ENCODE measurements at places on chromosomes 2 and 18. TPM values are rescaled to one million over a fixed set of nuclear protein-coding genes. Genes with fewer than 3 reads are reported as not detected.

Gene NT5DC4
- total RNA-seq = not detected

Gene ALPP
- total RNA-seq = not detected

Gene PROKR1
- 0.60 TPM for total RNA-seq

Gene ADCY3
- total RNA-seq = 55.4 TPM

Gene LRATD1
- total RNA-seq = not detected

Gene OTOS
- not detected for total RNA-seq

Gene KCNS3
- not detected for total RNA-seq

Gene CYRIA
- 0.14 TPM for total RNA-seq

Gene ARHGAP15
- total RNA-seq = 47.0 TPM

Gene CCDC74A
- 7.1 TPM for total RNA-seq

Gene FHOD3
- total RNA-seq = not detected

Gene STRADB
- total RNA-seq = 22.4 TPM

Gene DPP4
- 22.4 TPM for total RNA-seq

Gene NEUROD1
- total RNA-seq = not detected

Gene LYG2
- total RNA-seq = not detected

Gene REG1B
- not detected for total RNA-seq

Gene CHRND
- not detected for total RNA-seq

Gene SOX11
- total RNA-seq = not detected

Gene KLHL41
- total RNA-seq = 0.14 TPM

Gene FAM124B
- 0.46 TPM for total RNA-seq

Measured in activated naive CD8-positive, alpha-beta T cell treated with anti-CD3 and anti-CD28 coated beads for 36 hours (primary cell).